ENCODE measurements at places on chromosomes 11 and 22. TPM values are rescaled to one million over a fixed set of nuclear protein-coding genes. Genes with fewer than 3 reads are reported as not detected.

- H3K27ac ChIP-seq = no peak overlapping the region
- H3K4me1 ChIP-seq = peaks cover 23% of the 10 kb centered on the region
- H3K27me3 ChIP-seq = no peaks in the 10 kb centered on the region
These were observed 27.7 kb upstream of the PARVB start for GRCh38 chr22:43996170-43996980.

GRCh38 chr11:128488471-128488870 lies 98.9 kb downstream of the ETS1 start:
- H3K4me1 ChIP-seq = peaks cover 40% of the 10 kb centered on the region
- H3K27me3 ChIP-seq = no peaks in the 10 kb centered on the region
- DNase-seq = no peak
- no peak overlapping the region for H3K4me3 ChIP-seq
- peaks cover 7% of the 10 kb centered on the region for H3K36me3 ChIP-seq
- peak overlapping the region; percentile 24 for H3K27ac ChIP-seq

GRCh38 chr11:35174666-35175065 lies 35.7 kb downstream of the CD44 start:
- H3K4me3 ChIP-seq = no peak overlapping the region
- peaks cover 13% of the 10 kb centered on the region for H3K36me3 ChIP-seq
- H3K27ac ChIP-seq = no peak overlapping the region
- no peaks in the 10 kb centered on the region for H3K27me3 ChIP-seq
- DNase-seq = no peak

GAL3ST3 gene
- not detected for total RNA-seq

MIOX gene
- total RNA-seq = not detected

DNA sequence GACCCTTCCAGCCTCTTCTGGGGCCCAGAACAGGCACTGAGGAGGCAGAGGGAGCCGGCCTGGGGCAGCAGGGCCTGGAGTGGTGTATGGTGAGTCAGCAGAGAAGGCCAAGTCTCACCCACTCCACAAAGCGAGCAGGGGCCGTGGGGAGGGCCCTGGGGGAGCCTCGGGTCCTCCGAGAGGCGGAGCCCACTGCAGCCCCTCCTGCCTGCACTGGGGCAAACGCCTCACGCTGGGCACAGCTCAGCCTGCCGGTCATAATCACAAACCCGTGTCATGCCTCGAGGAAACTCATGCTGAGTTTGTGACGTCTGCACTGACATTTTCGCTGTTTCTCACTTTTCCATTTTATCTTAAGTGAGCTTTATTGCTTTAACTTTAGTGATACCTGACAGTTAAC lies 38.4 kb downstream of the TOLLIP start:
- no peak overlapping the region for H3K27ac ChIP-seq
- DNase-seq = no peak
- H3K4me3 ChIP-seq = no peak overlapping the region

DNA sequence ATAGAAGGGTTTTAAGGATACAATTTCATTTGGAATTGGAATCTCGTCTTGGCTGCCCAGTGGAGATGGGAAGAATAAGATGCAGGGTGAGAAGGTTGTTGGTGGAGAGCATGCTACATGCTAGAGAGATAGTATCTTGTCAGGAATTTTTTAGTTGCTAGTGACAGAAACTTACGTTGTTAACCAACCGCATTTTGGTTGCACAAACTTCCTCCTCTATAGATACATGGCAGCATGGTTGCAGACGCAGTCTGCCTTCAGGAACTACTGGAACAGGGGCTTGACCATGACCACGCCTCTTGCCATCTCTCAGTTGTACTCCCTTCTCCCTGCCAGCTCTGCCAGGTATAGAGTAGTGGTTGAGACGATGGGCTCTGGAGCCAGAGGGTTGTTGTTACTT lies 13.5 kb upstream of the CCDC90B start:
- H3K36me3 ChIP-seq = no peaks in the 10 kb centered on the region
- no peaks in the 10 kb centered on the region for H3K27me3 ChIP-seq
- no peak overlapping the region for H3K4me3 ChIP-seq
- no peak overlapping the region for H3K27ac ChIP-seq

- no peak overlapping the region for H3K4me3 ChIP-seq
- H3K27ac ChIP-seq = no peak overlapping the region
These were observed 32.0 kb upstream of the LRRC32 start for GRCh38 chr11:76702336-76703128.

GRCh38 chr22:46545086-46545792 lies 7.8 kb upstream of the CELSR1 start:
- peaks cover 14% of the 10 kb centered on the region for H3K4me1 ChIP-seq
- no peaks in the 10 kb centered on the region for H3K27me3 ChIP-seq
- H3K36me3 ChIP-seq = no peaks in the 10 kb centered on the region
- H3K27ac ChIP-seq = no peak overlapping the region

DNA sequence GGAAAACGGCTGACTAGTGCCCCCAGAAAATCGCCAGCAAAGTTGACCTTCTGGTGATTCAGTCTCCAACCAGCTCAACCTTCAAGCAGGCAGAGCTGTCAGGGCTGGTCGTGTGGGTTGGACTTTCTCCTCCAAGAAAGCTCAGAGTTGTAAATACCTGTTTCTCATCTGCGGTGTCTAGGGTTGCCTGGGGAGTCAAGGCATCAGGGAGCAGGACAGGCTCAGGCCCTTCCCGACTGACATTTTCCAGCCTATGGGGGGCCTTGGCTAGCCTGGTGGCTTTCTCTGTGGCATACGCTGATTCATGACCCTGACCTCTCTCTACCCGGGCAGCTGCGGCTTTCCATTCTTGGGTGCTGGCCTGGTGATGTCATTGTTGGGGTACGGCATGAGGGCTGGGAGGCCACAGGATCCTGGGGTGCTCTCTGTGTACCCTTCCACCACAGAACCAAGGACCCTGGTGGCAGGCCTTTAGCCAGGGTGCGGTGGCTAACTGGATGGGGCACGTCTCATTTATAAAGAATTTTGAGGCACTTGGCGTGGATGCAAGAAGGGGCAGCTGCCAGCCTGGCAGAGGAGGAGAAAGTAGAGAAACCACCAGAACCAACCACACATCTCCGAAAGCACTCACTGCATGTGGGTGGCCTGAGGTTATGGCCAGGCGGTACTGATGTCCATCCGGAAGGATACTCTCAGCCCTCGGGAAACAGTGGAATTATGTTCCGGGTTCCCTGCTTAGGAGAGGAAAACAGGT lies 64.9 kb downstream of the BCR start:
- H3K4me1 ChIP-seq = no peaks in the 10 kb centered on the region
- no peak overlapping the region for H3K4me3 ChIP-seq

- no peak overlapping the region for H3K27ac ChIP-seq
- H3K36me3 ChIP-seq = no peaks in the 10 kb centered on the region
- no peaks in the 10 kb centered on the region for H3K27me3 ChIP-seq
These were observed 57.7 kb upstream of the BDNF start for GRCh38 chr11:27757953-27758352.

DNA sequence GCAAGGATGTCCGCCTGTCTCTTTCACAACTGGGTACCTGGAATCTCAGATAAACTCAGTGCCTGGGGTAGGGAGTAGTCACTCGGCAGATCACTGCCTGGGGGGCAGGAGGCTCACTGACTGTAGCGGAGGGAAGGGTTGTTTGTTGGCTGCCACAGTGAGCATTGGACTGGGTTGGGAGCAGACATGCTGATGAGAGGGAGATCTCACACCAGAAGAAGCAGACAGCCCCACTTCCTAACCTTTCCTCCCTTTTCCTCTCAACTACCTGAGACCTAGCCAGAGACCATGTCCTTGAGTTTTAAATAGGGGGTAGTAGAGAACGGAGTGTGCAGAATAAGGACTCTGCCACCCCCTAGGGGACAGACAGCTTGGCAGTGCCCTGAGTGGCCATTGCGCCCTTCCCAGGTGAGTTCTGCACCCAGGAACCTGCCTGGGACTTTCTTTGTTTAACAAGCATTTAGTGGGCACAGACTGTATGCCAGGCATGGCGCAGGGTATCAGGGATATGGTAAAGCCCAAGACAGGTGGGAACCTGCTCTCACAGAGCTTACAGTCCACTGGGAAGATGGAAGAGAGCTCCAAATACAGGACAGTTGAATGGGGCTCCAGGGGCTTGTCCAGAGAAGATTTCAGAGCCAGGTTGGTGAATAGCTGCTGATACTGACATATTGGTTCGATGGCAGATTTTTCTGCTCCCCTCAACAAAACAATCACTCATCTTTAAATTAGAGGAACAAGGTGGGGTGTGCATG lies 115.7 kb upstream of the NNMT start:
- peak overlapping the region; percentile 99 for H3K27ac ChIP-seq
- H3K36me3 ChIP-seq = peaks cover 12% of the 10 kb centered on the region
- H3K4me3 ChIP-seq = peak overlapping the region; percentile 42
- peak; percentile 75 for DNase-seq
- no peaks in the 10 kb centered on the region for H3K27me3 ChIP-seq

APOA4 gene
- not detected for total RNA-seq

- H3K36me3 ChIP-seq = no peaks in the 10 kb centered on the region
- peaks cover 10% of the 10 kb centered on the region for H3K27me3 ChIP-seq
- no peak overlapping the region for H3K27ac ChIP-seq
- DNase-seq = no peak
- no peak overlapping the region for H3K4me3 ChIP-seq
These were observed 519.6 kb downstream of the NTM start for GRCh38 chr11:131889760-131890581.

OR51I1 gene
- not detected for total RNA-seq

DNA sequence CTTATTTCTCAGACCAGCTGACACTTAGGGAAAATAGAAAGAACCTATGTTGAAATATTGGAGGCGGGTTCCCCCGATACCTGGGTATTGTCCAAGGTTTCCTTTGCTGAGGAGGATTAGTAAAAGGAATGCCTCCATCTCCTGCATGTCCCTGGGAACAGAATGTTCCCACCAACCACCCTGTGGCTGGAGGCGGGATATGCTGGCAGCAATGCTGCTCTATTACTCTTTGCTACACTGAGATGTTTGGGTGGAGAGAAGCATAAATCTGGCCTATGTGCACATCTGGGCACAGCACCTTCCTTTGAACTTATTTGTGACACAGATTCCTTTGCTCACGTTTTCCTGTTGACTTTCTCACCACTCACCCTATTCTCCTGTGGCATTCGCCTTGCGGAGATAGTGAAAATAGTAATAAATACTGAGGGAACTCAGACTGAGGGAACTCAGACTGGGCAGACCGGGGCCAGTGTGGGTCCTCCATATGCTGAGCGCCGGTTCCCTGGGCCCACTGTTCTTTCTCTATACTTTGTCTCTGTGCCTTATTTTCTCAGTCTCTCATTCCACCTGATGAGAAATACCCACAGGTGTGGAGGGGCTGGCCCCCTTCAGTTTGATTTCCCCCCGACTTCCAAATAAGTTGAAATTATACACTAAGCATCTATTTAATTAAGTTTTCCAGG lies 32.1 kb downstream of the IGLL1 start:
- no peaks in the 10 kb centered on the region for H3K27me3 ChIP-seq
- H3K4me3 ChIP-seq = no peak overlapping the region
- H3K27ac ChIP-seq = no peak overlapping the region
- H3K36me3 ChIP-seq = no peaks in the 10 kb centered on the region

DNA sequence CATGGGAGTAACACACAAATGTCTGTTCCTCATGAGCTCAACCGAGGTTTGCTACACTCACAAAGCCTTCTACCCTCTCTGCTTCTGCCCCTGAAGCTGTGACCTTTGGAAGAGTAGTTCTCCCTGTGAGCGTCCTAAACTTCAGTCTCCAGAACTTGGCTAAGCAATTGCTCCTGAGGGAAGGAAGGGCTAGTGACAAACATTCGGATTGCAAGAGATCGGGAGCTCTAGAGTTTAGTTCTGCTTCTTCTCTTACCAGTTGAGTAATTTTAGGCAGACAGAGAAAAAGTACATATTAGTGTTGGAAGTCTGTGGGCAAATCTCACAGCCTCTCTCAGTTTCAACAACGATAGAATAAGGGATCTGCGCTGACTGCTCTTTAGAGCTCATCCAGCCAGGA lies 27.3 kb upstream of the ELF5 start:
- H3K4me1 ChIP-seq = no peaks in the 10 kb centered on the region
- H3K27me3 ChIP-seq = no peaks in the 10 kb centered on the region
- H3K27ac ChIP-seq = no peak overlapping the region
- no peak overlapping the region for H3K4me3 ChIP-seq

OTOG gene
- total RNA-seq = not detected

DNA sequence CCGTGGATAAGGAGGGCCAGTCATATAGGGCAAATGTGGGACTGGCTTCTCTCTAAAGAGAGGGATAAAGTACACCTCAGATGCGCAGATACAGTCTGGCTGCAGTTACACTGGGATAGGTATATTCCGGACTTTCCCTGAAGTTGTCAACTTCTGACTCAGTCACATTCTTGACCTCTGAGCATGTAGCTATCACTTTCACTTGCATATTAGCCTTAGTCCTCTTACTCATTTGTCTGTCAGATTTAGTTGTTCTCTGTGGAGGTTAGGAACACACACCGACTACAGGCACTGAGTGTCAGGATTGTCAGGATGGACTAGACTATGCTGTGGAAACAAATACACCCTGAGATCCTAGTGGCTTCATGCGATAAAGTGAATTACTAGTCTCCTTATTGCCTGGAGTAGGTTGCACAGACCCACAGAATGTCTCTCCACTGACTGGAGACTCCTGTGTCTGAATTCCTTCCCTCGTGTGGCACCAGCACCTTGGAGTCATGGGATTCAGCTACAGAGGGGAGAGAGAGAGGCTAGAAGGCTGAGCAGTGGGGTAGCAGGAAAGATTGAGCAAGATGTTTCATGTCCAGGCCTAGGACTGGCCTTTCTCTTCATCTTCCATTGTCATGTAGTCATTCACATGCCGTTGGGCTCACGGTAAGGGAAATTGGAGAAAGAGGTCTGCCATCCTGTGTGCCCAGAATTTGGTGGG lies 654.3 kb downstream of the NTM start:
- H3K27ac ChIP-seq = no peak overlapping the region
- no peaks in the 10 kb centered on the region for H3K4me1 ChIP-seq
- no peak overlapping the region for H3K4me3 ChIP-seq
- H3K27me3 ChIP-seq = no peaks in the 10 kb centered on the region

- no peaks in the 10 kb centered on the region for H3K36me3 ChIP-seq
- no peak for DNase-seq
- no peak overlapping the region for H3K4me3 ChIP-seq
- H3K27ac ChIP-seq = no peak overlapping the region
- no peaks in the 10 kb centered on the region for H3K27me3 ChIP-seq
- H3K4me1 ChIP-seq = no peaks in the 10 kb centered on the region
These were observed 45.4 kb upstream of the MYOD1 start for GRCh38 chr11:17673951-17674350.

UCP3 gene
- 299 TPM for total RNA-seq

DNA sequence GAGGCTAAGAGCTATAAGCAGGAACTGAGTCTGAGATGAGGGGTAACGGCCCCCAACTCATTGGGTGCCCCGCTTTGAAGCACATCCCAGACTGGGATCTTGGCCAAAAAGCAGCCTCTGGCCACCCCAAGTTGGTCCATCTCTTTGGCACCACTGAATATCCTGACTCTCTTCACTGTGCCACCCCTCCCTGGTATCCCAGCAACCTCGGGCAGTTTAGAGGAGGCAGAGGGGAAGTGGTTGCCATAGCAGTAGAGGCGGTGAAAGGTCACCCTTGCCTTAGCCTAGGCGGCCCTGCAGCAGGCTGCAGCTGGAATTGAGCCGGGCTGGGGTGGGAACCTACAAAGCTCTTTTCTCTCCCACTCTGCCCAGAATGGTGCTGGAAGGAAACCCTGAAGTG lies 1.1 kb downstream of the PELI3 start:
- peak overlapping the region; percentile 77 for H3K4me3 ChIP-seq
- H3K27me3 ChIP-seq = peaks cover 3% of the 10 kb centered on the region
- DNase-seq = no peak
- H3K27ac ChIP-seq = no peak overlapping the region
